ENCODE measurements at places on chromosomes 5 and 9.

GRCh38 chr9:8734760-8735159 is 935.2 kb upstream of the DMAC1 start:
- H3K4me1 ChIP-seq: no peaks in the 10 kb centered on the region
- H3K27ac ChIP-seq: no peak overlapping the region
- H3K36me3 ChIP-seq: no peaks in the 10 kb centered on the region
- no peak overlapping the region for H3K4me3 ChIP-seq
- no peak for DNase-seq

DNA sequence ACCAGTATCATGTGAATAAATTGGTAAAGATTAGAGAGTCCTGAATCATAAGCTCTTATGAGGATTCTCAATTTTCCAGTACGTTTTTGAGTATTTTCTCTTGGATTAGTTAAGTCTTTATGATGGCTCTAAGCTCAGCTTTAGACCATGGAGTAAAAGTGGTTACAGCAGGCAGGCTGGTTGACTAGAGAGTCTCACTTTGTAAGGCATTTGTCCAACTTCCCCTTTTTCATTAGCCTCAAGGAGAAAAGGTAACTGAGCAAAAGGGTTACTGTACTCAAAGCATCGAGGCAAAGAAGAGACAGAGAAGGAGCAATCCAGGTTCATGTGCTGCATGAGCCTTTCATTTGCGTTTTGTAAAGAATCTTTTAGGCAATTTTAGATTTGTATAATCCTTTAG is 8.5 kb downstream of the NOP16 start:
- no peak overlapping the region for H3K4me3 ChIP-seq
- H3K27me3 ChIP-seq: no peaks in the 10 kb centered on the region
- no peaks in the 10 kb centered on the region for H3K4me1 ChIP-seq
- no peak for DNase-seq
- no peak overlapping the region for H3K27ac ChIP-seq
- no peaks in the 10 kb centered on the region for H3K36me3 ChIP-seq

GRCh38 chr5:149956685-149957084 is 3.9 kb upstream of the SLC26A2 start:
- H3K4me1 ChIP-seq: peaks cover 6% of the 10 kb centered on the region
- no peaks in the 10 kb centered on the region for H3K36me3 ChIP-seq
- H3K27me3 ChIP-seq: no peaks in the 10 kb centered on the region

- H3K27ac ChIP-seq: no peak overlapping the region
- no peak for DNase-seq
- no peaks in the 10 kb centered on the region for H3K4me1 ChIP-seq
- H3K27me3 ChIP-seq: no peaks in the 10 kb centered on the region
- H3K4me3 ChIP-seq: no peak overlapping the region
Measured at GRCh38 chr9:123484130-123484529, 128.1 kb downstream of the CRB2 start.

GRCh38 chr9:7976167-7976755 is 176.7 kb upstream of the DMAC1 start:
- H3K27ac ChIP-seq: no peak overlapping the region
- H3K4me3 ChIP-seq: no peak overlapping the region
- DNase-seq: no peak
- peaks cover 31% of the 10 kb centered on the region for H3K4me1 ChIP-seq

DNA sequence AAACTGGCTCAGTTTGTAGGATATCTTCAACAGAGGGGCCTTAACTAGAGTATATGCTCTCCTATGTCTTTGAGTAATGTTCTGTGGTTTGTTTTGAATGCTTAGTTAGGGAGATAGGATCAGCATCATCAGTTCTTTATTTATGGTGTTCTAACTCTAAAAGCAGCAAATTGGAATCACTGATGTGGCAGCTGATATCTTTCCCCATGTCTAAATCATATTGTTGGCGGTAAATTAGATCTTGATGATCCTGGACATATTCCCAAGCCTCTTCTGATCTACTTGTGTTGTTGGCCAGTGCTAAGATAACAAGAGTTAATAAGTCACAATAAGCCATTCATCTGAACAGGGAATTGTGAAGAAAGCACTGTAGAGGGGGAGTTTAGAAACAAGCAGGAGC is 332.4 kb upstream of the DAB2 start:
- no peaks in the 10 kb centered on the region for H3K27me3 ChIP-seq
- H3K36me3 ChIP-seq: no peaks in the 10 kb centered on the region
- H3K4me1 ChIP-seq: peaks cover 15% of the 10 kb centered on the region

DNA sequence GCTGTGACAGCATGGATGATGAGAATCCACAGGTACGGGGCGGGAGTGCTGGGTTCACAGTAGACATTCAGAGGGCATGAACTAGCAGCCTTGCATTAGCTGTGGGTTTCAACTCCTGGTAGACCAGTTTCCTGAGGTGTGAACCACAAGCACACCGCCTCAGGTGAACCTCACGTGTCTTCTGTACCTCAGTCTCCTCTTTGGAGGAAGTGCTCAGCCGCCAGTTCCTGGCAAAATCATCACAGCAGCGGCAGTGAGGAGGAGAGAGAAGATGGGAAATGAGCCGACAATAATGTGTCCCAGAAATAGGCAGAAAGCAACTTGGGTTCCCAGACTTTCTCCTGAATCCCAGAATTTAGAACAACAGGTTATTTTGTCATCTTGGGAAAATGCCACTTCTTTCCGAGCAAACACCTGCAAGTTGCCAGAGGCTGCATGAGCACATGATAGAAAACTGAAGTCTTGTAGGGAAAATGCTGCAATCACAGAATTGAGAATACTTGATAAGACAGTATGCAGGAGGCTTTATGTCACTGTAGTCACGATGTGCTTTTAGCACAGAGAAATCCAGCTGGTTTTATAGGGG is 258.5 kb downstream of the AOPEP start:
- no peak overlapping the region for H3K4me3 ChIP-seq
- no peaks in the 10 kb centered on the region for H3K36me3 ChIP-seq
- no peak for DNase-seq

DNA sequence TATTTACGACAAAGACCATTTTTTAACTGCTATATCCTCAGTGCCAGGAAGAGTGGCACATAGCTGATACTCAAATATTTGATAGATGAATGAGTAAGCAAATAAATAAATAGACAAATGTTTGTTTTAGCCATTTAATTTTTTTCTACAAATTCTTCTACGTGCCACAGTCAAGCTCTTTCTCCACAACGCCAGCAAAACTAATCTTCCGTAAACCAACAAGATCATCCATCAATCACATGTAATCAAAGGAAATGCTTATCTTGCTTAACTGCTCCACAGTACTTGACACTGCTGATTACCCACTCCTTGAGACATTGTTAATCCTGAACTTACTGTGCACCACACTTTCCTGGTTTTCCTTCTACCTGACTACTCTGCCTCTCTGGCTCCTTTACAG is 136.7 kb downstream of the EDIL3 start:
- no peaks in the 10 kb centered on the region for H3K4me1 ChIP-seq
- no peak for DNase-seq

GRCh38 chr5:172875505-172876279 is 41.6 kb downstream of the ERGIC1 start:
- no peaks in the 10 kb centered on the region for H3K27me3 ChIP-seq
- no peak for DNase-seq
- H3K27ac ChIP-seq: no peak overlapping the region
- no peaks in the 10 kb centered on the region for H3K36me3 ChIP-seq
- H3K4me1 ChIP-seq: peaks cover 15% of the 10 kb centered on the region

GRCh38 chr9:136572003-136572827 is 26.4 kb upstream of the NOTCH1 start:
- H3K27me3 ChIP-seq: no peaks in the 10 kb centered on the region
- H3K27ac ChIP-seq: no peak overlapping the region

- H3K27me3 ChIP-seq: no peaks in the 10 kb centered on the region
- no peak overlapping the region for H3K4me3 ChIP-seq
- no peak overlapping the region for H3K27ac ChIP-seq
- H3K36me3 ChIP-seq: no peaks in the 10 kb centered on the region
- H3K4me1 ChIP-seq: no peaks in the 10 kb centered on the region
- DNase-seq: no peak
Measured at GRCh38 chr5:118919016-118919415, 69.3 kb downstream of the DTWD2 start.

DNA sequence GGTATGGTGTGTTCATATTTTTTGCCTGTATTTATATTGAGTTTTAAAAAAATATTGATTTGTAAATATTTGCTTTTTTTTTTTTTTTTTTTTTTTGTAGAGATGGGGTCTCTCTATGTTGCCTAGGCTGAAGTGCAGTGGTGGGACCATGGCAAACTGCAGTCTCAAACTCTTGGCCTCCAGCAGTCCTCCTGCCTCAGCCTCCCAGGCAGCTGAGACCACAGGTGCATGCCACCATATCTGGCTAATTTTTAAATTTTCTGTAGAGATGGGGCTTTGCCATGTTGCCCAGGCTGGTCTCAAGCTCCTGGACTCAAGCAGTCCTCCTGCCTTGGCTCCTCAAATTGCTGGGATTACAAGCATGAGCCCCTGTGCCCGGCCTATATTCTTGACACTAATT is 78.3 kb downstream of the RASGRF2 start:
- H3K36me3 ChIP-seq: no peaks in the 10 kb centered on the region
- DNase-seq: no peak
- H3K4me1 ChIP-seq: no peaks in the 10 kb centered on the region
- no peaks in the 10 kb centered on the region for H3K27me3 ChIP-seq

Data from left lung (tissue), 14 donors.